NCI-H1092 treated with DMSO at 0.1 percent for 48 hours (cell line): ENCODE measurements at places on chromosomes 11 and 22.

DNA sequence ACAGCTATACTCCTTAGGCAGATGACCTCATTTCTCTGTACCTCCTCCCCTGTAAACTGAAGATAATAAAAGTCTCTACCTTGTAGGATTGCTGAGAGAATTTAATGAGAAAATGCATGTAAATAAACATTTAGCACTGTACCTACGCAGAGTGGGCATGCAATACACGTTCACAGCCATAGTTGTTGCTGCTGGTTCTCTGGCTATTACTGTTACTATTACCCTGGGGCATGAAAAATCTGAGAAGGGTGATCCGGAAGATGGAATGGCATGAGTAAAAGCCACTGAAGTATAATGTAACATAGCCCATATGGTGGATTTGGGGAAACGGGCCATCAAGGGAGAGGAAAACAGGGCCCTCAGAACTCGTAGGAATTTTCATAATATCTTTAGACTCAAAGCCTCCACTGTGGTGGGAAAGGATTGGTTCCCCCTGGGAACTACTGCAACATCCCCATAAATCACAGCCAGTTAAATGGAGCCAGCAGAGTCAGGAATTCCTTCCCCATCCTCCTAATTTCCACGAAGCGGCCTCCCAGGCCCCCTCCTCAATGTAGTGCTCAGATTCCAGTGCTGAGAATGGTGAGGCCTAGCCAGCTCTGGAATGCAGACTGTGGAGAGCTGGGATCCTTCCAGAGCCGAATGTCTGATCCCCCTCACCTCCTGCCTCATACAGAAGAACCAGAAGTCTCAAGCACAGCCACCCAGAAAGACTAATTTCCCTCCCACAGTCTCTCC, 205.3 kb downstream of the MN1 start:
- no peak for DNase-seq

- no peak for DNase-seq
These were observed 6.3 kb downstream of the ZDHHC5 start for GRCh38 chr11:57674251-57674650.

- no peak for DNase-seq
These were observed 111.9 kb downstream of the WNT7B start for GRCh38 chr22:45864959-45865476.

- no peak for DNase-seq
These were observed 2.3 kb downstream of the USP35 start for GRCh38 chr11:78190871-78191538.

DNA sequence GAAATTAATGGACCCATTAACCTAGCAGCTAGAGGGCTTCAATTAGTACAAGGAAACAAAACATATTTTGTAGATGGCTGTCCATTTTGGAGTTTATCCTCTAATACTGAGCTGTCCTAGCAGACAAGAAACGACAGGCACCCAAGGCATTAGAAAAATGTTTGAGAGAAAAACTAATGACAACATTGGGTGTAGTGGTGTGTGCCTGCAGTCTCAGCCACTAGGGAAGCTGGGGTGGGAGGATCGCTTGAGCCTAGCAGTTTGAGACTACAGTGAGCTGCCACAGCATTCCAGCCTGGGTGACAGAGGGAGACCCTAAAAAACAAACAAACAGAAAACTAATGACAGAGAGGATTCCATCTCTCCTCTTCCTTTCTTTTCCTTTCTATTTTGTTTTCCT, 1.5 kb downstream of the A4GALT start:
- no peak for DNase-seq

- no peak for DNase-seq
These were observed 8.0 kb downstream of the NUMA1 start for GRCh38 chr11:72072348-72072747.

- DNase-seq = peak; percentile 29
These were observed 198.5 kb downstream of the MYO18B start for GRCh38 chr22:25940479-25940878.

DNA sequence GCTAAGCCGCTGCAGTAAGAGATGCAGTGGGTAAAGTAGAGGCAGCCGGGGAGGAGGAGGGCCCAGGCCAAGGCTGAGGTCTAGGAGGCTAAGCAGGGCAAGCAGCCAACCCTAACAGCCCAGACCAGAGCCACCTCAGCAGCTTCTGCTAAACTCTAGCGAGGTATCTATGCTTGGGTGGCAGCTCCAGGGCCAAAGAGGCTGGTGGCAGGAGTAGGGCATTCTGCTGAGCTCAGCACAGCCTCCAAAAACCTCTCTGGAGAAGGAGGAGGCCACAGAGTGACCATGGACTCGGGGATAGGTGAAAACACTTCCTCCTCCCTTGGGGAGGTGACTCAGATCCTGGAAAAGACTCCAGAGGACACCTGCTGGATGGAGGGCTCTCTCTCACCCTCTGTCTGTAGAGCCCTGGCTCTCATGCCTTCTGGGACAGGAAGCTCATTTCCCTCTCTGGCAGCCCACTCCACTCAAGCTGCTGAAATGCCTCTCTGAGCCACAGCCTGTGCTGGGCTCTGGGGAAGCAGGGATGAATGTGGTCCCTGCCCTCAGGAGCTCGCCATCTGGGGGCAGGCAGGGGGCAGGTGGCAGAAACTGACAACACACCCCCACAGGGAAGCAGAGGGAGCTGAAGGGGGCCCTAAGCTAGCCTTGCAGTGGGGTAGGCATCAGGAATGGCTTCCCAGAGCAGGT, 16.5 kb upstream of the TPBGL start:
- DNase-seq = no peak

- DNase-seq = no peak
These were observed 15.1 kb downstream of the RHOG start for GRCh38 chr11:3825473-3826154.
